Cortex of kidney (tissue), 1 donor: ENCODE measurements at places on chromosomes 11 and 22.

DNA sequence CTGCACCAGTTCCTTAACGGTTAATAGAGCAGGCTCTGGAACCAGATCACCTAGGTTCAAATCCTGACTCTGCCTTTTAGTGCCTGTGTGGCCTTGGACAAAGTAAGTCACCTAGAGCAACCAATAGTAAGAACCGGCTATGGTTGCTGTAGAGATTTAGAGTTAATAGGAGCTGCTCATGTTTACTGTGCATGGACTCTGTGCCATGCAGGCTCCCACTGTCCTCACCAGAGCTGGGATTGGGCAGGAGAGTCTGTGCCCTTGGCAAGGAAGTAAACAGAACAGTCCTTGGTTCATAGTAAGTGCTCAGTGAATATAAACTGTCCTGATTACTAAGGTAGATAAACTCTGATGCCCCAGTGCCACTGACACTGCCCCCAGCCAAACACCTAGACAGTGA is 1.4 kb upstream of the TP53I11 start:
- no peak for DNase-seq

- DNase-seq: no peak
Observed at GRCh38 chr11:62472063-62472884, 53.4 kb downstream of the SCGB1A1 start.

GRCh38 chr11:10653946-10654810 is 39.4 kb downstream of the IRAG1 start:
- DNase-seq: no peak

GRCh38 chr11:19083166-19083565 is 22.6 kb upstream of the MRGPRX2 start:
- no peak for DNase-seq

DNA sequence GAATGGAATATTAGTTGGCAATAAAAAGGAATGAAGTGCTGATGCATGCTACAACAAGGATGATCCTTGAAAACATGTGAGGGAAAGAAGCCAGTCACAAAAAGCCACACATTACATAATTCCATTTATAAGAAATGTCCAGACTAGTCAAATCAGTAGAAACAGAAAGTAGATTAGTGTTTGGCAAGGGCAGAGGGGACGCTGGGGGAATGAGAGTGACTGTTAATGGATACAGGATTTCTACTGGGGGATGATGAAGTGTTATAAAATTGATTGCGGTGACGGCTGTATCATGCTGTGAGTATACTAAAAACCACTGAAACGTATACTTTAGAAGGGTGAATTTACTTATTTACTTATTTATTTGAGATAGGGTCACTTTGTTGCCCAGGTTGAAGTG is 57.9 kb downstream of the C11orf58 start:
- DNase-seq: no peak

- no peak for DNase-seq
Observed at GRCh38 chr22:32801537-32802236, at the start of gene TIMP3. Gene TIMP3 (plus strand): TSS chr22:32801705. CDS start chr22:32802002, 297 bp downstream.

GRCh38 chr11:6941970-6942369 is 15.7 kb downstream of the ZNF215 start:
- no peak for DNase-seq

- DNase-seq: no peak
Observed at GRCh38 chr11:128508770-128509510, 78.4 kb downstream of the ETS1 start.

DNA sequence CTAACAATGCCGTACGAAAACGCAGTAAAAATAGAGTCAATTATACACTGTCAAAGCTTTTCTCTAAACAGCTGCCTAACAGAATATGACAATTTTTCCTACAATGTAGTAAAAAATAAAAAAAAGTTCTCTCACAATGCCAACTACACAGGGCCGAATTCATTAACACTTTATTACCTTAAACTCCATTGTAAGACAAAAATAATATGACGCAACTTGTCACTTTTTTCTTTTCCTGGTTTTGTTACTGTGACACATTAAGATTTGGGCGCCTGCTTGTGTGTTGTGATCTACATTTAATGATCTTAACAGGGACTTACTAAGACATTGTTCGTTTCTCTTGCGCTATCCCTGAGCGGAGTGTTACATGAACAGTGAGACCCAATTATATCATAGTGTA is 204.1 kb downstream of the INSC start:
- no peak for DNase-seq

DNA sequence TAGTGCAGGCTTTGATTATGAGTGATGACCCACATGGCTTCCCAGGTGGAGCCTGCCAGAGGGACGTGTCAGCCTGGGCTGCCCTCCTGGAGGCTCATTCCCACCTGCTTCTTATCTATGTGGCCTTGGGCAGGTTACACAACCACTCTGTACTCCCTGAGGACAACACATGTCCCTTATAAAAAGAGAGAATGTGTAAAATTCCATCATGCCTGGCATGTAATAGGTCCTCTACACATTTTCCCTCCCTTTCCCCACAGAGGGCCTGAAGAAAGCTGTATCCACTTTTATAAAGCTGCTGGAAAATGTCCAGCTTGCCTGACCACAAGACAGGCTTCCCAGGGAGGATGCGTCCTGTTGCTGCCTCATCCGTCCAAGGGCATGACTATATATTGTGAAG is 55.0 kb upstream of the VSTM5 start:
- DNase-seq: no peak

- DNase-seq: no peak
Observed at GRCh38 chr11:91978747-91979146, 245.9 kb upstream of the FAT3 start.

GRCh38 chr11:104096900-104097299 is 60.5 kb downstream of the DDI1 start:
- DNase-seq: no peak

DNA sequence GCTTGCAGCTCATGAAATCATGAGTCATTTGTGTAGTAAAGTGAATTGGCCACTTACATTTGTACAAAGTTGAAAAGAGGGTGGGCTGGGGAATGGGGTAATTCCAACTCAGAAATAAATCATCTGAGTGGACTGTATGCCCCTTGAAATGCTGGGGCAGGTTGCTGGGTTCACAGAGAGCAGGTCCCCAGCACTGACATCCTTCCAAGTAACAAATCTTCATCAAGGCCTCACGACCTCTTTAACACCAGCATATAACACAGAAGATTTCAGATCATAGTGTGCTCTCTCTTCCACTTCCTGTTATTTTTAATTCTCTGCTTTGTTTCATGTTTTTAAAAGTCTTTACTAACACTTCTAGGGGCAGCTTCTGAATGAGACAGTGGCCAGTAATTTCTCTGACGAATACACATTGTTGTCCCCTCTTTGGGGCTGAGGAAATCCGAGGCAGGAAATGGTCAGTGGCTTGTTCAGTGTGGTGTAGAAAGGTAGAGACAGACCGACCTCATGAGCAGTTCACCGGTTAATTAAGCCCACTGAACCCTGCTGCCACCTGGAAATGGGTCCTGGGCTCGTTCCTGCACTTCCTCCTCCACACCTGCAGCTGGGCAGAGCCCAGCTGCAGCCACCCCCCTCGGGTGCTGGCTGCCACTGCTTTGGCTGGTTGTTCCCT is 127.7 kb downstream of the MAML2 start:
- no peak for DNase-seq

DNA sequence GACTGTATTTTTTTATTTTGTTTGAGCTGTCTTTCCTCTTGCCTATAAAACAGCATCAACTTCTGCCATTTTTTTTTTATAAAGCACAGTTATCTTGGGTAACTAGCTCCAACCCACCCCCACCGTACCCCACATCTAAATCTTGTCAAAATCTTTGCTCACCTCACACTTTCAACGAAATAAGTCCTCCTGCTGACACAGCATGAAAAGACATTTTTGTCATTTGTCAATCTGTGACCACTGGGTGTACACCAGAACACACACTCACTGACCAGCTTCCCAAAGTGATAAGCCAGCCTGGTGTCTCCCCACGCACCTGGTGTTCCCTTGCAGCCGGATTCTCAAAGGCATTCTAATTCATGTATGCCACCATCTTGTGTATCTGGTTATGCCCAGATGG is 1.7 kb upstream of the TECTA start:
- no peak for DNase-seq

- no peak for DNase-seq
Observed at GRCh38 chr11:70435361-70435760, 37.0 kb downstream of the CTTN start.

DNA sequence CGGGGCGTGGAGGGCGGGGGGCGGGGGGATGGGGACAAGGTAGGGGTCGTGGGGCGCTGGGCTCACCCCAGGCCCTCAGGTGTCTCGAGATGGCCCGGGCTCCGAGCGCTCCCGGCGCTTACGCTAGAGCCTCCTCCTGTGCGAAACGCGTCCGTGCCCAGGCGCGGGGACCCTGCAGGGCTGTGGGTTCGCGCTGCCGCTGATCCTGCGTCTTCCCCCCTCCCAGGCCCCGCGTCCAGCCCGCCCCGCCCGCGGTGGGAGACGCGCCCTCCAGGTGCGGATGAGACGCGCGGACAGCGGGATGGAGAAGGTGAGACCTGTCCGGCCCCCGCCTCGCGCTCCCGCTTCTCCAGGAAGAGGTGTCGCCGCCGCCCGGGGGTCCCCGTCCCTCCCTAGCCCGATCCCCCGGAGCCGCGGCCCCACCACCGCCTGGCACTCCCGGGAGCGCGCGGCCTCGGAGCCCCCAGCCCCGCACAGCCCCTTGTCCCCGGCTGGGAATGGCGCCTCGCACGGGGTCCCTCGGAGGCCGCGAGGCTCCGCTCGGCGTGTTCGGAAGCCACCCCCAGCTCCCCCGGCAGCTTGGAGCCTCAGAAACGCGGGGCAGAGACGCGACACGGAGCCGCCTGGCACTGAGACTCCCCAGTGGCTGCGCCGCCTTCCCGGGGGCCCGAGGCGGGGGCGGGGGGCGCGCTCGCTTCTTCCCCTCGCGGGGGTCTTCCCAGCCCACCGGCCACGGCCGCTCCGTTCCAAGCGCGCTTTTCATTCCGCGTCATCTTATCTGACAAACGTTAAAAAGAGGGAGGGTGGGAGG is 27.6 kb upstream of the TOLLIP start:
- no peak for DNase-seq

DNA sequence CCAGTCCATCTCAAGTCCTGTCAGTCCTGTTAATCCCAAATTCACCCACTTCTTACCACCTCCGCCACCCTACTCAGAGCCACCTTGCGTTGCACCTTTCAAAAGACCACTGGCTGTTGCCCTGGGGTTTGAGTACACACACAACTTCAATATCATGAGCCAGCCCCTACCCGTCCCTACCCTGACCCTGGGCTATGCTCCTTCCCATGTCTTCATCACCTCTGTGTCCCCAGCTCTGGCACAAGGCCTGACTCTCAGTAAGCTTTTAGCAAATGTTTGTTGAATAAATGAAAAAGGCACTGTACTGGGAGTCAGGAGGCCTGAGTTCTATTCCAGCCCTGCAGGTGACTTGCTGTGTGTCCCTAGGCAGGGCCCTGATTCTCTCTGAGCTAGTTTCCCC is 26.5 kb downstream of the OTOG start:
- DNase-seq: no peak

GRCh38 chr22:30284172-30284571 is 5.1 kb downstream of the CASTOR1 start:
- DNase-seq: no peak

DNA sequence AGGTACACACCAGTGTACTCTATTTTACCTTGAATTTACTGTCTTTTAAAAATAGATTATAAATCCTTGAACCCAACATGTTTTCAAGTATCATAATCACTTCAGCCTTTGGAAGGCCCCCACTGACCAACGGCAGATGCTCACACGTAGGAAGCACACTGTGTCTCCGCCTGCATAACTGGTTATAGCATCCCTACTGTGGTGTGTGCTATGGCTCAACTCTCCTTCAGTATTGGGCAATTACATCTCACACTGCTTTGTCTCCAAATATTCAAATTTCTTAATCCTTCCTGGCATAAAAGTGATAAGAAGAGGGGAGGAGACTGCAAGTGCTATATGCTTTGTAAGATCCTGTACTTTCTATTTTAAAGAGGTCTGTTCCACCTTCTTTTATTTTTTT is 165.7 kb downstream of the CADM1 start:
- no peak for DNase-seq

GRCh38 chr11:86579406-86579731 is 93.0 kb downstream of the ME3 start:
- DNase-seq: no peak

DNA sequence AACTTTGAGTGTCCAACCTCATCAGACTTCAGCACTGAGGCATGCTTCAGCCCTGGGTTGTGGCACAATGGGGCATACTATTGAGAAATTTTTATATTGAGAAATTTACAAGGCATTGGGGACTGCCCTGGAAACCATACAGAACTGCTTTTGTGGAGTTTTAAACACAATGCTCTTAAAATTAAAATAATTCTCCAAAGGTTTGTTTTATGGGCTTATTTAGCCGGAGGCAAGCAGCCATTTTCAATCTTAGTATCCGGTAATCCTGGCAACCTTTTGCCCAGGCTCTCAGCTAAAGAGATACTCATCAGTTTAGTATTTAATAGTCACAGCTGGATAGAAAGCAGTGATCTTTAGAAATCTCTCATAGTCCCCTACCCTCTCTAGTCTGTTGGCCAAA is 3.1 kb upstream of the EXPH5 start:
- DNase-seq: no peak

DNA sequence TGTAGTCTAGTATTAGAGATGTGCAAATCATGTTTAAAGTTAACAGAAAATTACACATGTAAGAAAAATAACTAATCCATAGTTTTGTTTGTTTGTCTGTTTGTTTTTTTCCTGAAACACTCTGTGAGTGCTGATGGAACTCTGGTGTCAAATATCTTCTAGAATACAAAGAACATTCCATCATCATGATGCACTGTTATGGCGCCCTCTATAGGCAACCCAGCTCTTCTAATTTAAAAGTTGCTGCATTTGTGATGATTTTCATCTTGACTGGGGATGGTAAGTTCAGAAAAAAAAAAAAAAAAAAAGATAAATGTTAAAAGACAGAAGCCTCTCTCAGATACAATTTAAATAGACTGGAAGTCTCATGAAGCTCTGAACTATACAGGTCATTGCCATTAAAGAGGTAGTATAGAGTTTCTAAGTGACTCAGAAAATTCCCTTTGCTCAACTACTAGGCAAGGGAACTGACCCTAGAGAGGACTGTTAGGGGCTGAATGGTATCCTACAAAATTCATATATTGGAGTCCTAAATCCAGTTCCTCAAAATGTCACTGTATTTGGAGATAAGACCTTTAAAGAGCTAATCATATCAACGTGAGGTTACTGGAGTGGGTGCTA is 597.2 kb upstream of the ANO3 start:
- no peak for DNase-seq
